ENCODE measurements at places on chromosomes 3 and 15. TPM values are rescaled to one million over a fixed set of nuclear protein-coding genes. Genes with fewer than 3 reads are reported as not detected.

GRCh38 chr3:126342991-126343648 lies 14.1 kb downstream of the KLF15 start:
- peak; percentile 27 for DNase-seq

GPR171 gene
- total RNA-seq: not detected

DNA sequence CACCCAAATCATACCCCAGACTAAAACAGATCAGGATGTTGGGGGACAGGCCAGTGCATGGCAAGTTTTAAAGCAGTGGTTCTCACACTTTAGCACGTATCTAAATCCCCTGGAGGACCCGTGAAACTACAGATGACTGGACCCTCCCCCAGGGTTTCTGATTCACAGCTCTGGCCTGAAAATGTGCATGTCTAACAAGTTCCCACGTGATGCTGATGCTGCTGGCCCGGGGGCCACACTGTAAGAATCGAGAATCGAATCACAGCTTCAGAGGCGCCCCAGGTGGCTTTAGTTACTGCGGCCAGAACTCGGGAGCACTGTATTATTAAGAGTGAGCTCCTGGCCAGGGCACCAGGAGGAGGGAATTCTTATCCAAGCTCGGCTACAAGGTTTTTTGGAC lies 11.6 kb downstream of the ADAMTS17 start:
- no peak for DNase-seq

DNA sequence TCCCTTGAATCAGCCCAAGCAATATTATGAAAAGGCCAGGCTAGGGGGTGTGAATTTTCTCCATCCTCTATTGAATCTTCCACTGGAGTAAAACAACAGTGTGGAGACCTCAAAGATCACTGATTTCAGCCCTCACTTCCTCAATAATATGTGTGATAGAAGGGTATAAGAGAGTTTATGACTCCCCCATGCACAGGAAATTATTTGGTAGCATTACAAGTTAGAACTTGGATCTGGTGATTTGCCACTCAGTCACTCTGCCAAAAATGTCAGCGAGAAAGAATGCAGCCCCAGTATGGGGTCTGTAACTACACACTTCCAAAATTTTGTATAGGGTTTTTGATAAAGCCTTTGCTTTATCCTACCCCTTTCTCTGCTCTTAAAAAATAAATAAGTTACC lies 81.0 kb upstream of the KCNMB2 start:
- DNase-seq: no peak

GOLGA8H gene
- under 0.01 TPM for total RNA-seq

IQCF5 gene
- total RNA-seq: not detected

- no peak for DNase-seq
Observed at GRCh38 chr3:88626456-88627120, 476.8 kb downstream of the C3orf38 start.

TMOD2 gene
- total RNA-seq: 5.2 TPM

- DNase-seq: no peak
Observed at GRCh38 chr3:176697284-176697889, 499.9 kb downstream of the TBL1XR1 start.

GRCh38 chr3:46690798-46691197 lies 2.7 kb downstream of the ALS2CL start:
- DNase-seq: no peak

RTP1 gene
- not detected for total RNA-seq

GRK7 gene
- total RNA-seq: not detected

Data from fibroblast of villous mesenchyme (primary cell).